Activated T-helper 1 cell treated with Interleukin-2 at 50 U/mL for 16 hours (primary cell): ENCODE measurements at places on chromosomes 2 and 18.

- DNase-seq: no peak
These were observed 164.1 kb upstream of the CELF4 start for GRCh38 chr18:37729716-37730115.

DNA sequence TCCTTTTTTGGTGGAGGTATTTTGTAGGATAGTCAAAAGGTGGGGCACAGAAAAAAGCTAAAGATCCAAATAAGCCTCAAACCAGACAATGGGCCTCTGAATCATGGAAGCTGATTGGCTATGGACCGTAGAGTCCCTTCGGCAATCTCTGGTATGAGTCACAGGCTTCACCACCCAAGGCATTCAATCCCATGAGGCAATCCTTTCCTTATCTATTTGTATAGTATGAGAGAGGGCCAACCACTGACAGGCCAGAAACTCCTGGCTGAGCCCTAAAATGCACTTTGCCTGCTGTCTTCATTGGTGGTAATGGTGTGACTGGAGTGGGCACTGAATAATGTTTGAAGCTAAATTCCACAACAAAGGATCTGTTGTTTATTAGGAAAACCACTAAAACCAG, 38.7 kb upstream of the MEX3C start:
- DNase-seq: no peak

DNA sequence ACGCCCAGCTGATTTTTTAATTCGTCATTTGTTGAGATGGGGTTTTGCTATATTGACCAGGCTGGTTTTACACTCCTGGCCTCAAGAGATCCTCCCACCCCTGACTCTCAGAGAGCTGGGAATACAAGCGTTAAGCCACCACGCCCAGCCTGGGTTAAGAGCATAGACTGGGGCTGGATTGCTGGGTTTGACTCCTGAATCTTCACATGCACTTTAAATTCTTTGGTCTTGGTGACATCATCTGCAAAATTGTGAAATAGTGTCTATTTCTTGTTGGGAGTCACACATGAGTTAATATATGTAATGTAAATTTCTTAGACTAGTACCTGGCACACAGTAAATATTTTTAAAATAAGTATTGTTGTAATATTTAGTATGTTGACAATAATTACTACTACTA, 257.4 kb downstream of the DOK6 start:
- no peak for DNase-seq

DNA sequence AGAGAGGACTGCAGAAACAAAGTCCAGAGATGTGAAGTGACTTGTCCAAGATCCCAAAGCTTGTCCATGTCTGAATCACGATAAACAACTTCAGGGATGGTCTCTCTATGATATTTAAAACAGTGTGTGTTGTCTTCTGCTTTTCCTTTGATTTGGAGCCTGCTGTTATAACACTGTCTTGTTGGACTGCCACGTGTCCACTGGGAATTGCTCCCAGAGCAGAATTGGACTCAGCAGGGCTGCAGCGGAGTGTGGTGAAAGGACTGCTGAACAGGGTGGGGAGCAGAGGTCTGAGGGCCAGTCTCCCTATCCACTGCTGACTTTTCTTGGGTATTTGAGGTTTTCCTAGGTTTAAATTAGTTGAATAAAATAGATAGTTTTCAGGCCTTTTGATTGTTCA, 68.3 kb downstream of the IL1R2 start:
- no peak for DNase-seq

DNA sequence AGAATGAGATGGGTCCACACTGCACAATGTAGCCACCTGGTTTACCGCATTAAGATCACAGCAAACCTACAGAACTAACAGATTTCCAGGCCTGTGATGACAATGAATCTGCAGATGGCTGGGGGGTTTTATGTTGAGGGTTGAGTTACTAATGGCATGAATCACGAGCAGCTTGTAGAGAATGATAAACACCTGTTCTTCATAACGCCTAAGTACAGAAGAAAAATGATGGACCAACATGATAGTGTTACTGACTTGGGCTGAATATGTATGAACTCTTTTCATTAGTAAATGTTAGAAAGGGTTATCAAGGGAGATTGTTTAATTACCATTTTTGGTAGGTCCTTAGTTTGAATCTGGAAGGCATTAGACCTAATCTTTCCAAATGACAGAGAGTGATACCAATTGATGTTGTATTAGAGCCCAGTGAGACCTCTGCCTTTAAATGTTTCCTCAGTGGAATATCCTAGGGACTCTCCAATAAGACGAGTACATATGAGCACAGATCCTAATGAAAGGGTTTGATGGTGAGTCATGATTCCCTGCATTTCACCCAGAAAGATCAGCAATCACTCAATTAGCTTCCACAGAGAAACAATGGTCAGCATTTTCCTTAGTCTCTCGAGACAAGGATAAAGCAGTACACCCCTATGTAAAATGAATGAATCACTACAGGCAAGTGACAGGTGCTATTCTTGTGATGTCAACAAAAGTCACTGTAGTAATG, 243.8 kb downstream of the DLGAP1 start:
- DNase-seq: no peak

DNA sequence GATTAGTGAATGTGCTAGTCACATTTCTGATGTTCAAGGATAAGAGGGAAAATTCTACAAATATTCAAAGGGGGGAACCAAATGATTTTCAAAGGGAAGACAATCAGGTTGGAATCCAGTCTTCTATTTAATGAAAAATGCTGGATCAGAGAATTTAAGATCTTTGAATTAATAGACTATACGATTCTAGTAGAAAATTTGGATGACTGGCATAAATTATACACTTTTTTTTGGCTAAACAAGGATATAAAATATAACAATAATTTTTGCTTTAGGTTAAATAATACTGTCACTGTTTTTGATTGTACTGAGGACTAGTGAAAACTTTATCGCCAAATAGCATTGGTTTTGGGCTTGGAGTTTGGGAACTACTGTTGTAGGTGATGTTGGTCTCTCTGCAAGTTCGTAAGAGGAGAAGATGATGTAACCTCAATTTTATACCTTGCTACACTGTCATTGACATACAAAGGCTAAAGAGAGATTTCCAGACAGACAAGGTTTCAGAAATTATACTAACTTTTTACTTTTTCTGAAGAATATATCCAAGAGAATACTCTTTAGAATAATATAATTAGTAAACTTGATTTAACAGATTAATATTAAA, 51.3 kb downstream of the NCOA1 start:
- DNase-seq: no peak

- no peak for DNase-seq
These were observed 272.1 kb downstream of the NAPG start for GRCh38 chr18:10797896-10798295.

DNA sequence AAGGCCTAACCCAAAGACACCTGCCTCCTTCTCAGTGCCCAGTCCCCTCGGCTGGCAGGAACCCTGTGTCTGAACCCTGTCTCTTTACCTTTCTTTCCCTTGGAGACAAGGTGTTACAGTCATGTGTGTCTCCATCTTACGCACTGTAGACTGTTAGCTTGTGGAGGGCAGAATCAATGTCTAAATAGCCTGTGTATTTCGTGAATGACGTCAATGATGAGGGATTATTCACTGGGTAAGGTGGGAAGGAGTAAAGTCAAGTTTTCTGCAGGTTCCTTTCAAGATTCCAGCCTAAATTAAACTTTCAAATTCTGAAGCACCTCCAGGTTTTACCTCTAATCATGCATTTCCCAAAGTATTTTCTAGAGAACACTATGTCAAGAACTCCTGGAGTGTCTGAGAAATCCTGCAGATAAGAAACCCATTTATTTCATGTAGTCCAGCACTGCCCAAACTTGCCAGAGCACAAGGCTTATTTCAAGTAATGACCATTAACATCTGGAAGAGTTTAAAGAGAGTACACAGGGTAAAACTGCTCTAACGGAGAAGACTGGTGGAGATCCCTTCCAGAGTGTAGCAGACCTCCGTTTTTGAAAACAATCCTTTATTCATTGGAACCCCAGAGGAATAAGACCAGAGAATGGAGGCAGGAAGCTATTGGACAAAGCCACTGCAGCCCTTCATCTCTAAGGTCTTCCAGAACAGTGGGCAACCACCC, 72.8 kb downstream of the KCNF1 start:
- DNase-seq: no peak

GRCh38 chr2:173099271-173099670, 23.6 kb downstream of the MAP3K20 start:
- DNase-seq: no peak

GRCh38 chr2:195092341-195092740, 564.7 kb upstream of the SLC39A10 start:
- DNase-seq: no peak

GRCh38 chr2:11680901-11681721, 11.1 kb upstream of the NTSR2 start:
- DNase-seq: no peak

- DNase-seq: no peak
These were observed 271.1 kb downstream of the SETBP1 start for GRCh38 chr18:44951748-44952147.

GRCh38 chr2:239664216-239664810, 263.5 kb upstream of the HDAC4 start:
- DNase-seq: no peak

DNA sequence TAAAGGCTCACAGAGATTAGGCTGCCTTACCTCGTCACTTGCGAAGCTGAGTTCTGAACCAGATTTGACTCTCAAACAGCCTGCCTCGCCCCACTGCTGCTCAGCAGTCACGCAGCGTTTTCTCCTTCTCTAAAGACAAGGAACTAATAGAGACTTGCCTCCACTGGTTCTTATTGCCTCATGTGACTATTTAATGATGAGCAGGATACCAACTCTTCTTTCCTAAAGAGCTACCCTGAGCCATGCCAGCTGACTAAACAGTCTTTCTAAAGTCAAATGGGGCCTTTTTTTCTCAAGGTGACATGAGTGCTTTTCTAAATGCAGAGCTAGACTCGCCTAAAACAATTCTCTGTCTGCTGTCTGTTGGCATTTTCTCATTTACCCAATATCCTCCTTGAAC, 147.5 kb downstream of the NCKAP5 start:
- no peak for DNase-seq

GRCh38 chr2:178484245-178485041, 4.2 kb downstream of the PLEKHA3 start:
- no peak for DNase-seq

DNA sequence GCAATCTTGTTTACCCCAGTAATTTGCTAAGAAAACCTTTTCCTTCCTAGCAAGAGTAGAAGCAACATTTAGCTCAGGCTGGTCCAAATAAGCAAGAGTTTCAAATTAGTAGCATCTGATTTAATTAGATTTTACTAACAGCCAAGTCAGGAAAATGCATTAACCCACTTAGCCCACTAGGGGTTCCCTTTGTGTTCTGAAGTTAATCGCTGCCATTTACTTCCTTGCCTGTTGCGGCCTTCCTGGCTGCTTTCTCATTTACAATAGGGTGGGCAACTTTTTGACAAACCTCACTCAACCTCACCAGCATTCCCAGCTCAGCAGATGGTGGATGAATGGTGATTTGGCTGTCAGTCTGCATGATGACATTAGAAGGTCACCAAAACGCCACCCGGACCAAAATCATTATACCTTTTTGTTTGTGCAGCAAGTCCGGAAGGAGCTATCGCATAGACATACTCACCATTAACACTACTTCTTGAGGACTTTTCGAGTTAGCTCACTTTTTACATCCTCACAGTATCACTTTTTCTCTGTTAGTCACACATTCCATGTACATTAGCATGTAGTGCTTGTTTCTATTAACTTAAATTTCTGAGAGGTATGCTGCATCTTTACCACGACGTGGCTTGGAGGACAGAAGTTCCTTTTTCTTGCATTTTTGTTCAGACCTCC, 101.5 kb upstream of the SETBP1 start:
- no peak for DNase-seq

GRCh38 chr2:112622528-112622849, 23.2 kb upstream of the SLC20A1 start:
- DNase-seq: no peak

- no peak for DNase-seq
These were observed 70.3 kb downstream of the TGOLN2 start for GRCh38 chr2:85257359-85257969.

- no peak for DNase-seq
These were observed 203.7 kb downstream of the TMEM163 start for GRCh38 chr2:134515137-134515536.

- DNase-seq: no peak
These were observed 185.9 kb upstream of the CCDC150 start for GRCh38 chr2:196453613-196454047.
